ENCODE measurements at places on chromosomes 1 and 21.

- no peak for DNase-seq
Observed at GRCh38 chr21:35779690-35780570, 280.4 kb downstream of the SETD4 start.

- no peak for DNase-seq
Observed at GRCh38 chr1:164511001-164511705, 47.8 kb upstream of the PBX1 start.

GRCh38 chr1:194512957-194513356 lies 1326.5 kb upstream of the B3GALT2 start:
- DNase-seq, result no peak

DNA sequence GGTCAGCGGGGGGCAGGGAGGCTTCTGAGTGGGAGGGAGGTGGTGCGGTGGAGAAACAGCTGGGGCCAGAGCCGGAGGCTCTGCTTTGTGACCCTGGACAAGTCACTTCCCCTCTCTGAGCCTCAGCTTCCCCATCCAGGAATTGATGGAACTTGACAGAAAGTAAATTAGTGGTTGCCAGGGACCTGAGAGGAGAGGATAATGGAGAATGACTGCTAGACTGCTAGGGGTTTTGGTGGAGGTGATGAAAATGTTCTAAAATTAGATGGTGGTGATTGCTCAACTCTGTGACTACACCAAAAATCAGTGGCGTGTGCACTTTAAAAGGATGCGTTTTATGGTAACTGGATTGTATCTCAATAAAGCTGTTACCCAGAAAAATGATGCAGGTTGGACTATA lies 100.9 kb downstream of the ARHGEF10L start:
- DNase-seq, result no peak

Data from T follicular helper cell (primary cell).